GDM1 (cell line): ENCODE measurements at places on chromosomes 4 and X.

DNA sequence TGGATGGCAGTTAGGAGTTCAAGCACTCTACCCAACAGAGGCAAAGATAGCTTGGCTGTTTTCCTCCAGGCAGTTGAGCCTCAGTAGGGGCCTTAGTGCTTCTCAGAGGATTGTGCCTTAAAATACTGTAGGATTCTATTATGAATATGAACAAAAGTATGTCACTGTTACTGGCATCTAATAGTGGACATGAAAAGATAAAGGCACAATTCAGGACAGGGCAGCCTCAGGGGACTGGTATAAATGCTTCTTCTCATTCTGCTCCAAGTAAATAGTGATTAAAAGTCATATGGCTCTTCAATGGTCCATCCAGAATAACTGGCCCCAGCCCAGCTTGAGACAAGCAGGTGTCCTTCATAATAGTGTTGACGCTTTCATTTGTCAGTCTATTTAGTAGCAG lies 17.7 kb downstream of the COL4A6 start:
- no peak for DNase-seq

DNA sequence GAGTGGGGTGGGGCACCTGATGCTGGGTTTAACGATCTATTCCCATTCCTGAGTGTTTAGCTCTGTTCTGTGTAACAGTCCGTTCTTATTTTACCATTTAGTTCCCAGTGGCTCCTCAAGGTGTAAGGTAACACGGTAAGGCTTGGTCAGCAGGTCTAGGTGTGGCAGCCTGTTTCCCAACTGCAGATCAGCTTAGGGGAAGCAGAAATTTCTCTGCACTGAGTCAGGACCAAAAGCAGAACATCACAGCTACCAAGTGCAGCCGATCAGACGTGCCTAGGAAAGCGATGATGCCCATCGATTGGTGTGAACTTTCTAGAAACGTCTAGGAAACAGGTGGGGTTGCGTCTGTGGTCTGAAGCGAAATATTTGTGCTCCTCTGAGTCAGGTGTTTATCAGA lies 240.1 kb downstream of the STIM2 start:
- DNase-seq = no peak

DNA sequence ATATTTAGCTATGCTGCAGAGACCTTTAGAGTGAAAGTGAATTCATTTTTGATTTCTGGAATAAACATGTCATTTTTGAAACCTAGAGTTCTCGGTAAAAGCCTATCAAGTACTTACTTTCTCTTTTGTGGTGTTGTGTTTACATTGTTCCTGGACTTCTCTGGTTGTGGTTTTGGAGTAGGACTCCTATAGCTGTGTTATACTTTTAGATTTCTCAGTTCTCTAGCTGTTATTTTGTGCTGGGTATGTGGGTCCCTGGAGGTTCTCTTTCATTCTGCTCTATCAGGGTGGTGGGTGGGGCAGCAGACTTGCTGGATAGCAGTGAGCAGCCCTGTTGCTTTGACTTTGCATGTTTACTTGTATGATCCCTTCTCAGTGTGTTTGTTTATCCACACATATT lies 25.6 kb upstream of the MSMO1 start:
- DNase-seq = peak; percentile 1

DNA sequence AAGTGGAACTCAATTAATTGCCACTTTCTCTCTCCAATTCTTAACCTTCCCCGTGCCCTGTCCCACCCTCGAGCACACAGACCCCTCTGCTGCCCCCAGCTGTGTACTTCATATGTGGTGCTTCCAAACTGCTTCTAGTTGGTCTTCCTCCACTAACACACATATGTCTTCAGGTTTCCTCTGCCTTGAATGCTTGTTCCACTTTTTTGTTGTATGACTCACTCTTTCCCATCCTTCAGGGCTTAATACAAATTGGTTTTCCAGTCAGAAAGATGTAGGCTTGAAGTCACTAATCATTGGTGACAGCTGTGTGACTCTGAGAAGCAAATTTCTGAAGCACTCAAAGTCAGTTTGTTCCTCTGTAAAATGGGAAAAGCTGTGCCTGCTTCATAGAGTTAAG lies 30.6 kb downstream of the TRIM2 start:
- peak; percentile 25 for DNase-seq

DNA sequence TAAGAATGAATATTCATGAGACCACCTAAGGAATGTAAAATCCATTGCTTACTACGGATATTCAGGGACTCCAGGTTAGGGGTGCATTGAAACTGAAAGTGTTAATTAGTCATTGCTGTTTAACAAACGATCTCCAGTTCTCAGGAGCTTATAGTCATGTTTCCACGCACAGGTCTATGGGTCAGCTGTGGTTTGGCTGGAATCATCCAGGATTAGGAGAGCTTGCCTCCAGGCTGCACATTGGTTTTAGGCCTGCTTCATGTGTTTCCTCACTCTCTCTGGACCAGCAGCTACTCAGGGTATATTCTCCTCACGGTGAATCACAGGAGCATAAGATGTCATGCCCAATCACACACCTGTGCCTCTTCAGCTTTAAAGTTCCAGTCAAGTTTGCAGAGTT lies 98.9 kb downstream of the ATXN3L start:
- DNase-seq = no peak

- DNase-seq = no peak
Observed at GRCh38 chr4:159048166-159048886, 54.6 kb upstream of the RAPGEF2 start.

DNA sequence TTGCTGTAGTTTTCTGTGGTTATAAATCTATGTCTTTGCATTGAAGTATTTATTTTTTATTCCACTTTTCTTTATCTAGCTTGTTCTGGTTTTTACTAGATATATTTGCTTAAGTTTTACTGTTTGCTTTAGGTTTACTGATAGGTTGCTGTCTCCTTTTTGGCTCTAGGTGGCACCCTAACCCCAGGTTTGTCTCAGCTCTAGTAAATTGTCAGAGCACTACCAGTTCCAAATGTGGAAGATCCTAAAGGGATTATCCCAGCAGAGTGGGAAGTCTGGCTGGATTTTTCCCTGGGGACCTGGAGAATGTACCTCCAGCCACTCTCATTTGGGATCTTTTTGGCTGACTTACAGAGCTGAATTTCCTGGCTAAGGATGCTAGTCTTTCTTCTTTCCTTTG lies 106.1 kb downstream of the PBDC1 start:
- peak; percentile 1 for DNase-seq

GRCh38 chr4:41969671-41970070 lies 11.9 kb upstream of the DCAF4L1 start:
- no peak for DNase-seq

DNA sequence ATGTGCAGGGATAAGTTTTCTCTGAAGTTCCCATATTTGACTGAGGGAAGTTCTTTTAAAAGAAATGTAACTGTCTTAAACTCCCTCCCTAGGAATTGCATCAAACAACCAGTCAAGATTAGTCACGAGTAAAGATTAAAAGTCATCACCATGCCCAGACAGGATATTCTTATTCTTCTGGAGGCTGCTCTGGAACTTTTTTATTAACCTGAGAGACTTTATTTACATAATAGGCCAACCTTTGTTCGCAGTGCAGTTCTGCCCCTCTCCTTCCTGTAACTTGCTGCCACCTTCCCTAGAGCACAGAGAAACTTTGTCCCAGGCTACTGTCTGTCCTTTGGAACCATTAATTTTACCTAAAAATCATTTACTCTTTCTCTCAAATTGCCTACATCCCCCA lies 9.8 kb upstream of the HERC3 start:
- no peak for DNase-seq

GRCh38 chr4:96342790-96343455 lies 503.0 kb downstream of the PDHA2 start:
- no peak for DNase-seq

- no peak for DNase-seq
Observed at GRCh38 chrX:132710656-132711155, 221.9 kb upstream of the MBNL3 start.

- no peak for DNase-seq
Observed at GRCh38 chr4:26788341-26788733, 72.3 kb upstream of the STIM2 start.

- DNase-seq = no peak
Observed at GRCh38 chr4:158644760-158645159, 26.9 kb downstream of the C4orf46 start.

DNA sequence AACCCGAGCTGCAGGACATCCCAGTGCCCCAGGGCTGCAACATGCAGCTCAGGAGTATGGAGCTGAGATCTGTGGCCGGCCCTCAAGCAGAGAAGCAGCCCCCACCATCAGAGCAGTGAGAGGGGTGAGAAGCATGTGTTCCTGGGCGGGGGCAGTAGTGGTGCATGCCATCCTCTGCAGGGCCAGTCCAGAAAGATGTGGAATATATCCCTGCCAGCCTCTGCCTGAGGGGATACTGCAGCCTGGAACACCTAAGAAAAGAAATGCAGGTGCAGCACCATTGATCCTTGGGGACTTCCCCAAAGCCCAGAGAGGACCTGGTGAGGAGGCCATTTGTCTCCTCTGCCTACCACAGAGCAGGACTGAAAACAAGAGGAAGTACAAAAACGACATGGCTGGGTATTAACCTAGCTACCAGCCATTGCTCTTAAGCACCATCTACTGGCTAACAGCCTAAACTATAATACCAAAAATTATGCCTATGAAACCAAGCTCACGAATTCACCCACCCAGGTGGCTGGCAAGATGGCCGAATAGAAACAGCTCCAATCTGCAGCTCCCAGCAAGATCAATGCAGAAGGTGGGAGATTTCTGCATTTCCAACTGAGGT lies 158.8 kb downstream of the ADGRA3 start:
- peak; percentile 40 for DNase-seq

DNA sequence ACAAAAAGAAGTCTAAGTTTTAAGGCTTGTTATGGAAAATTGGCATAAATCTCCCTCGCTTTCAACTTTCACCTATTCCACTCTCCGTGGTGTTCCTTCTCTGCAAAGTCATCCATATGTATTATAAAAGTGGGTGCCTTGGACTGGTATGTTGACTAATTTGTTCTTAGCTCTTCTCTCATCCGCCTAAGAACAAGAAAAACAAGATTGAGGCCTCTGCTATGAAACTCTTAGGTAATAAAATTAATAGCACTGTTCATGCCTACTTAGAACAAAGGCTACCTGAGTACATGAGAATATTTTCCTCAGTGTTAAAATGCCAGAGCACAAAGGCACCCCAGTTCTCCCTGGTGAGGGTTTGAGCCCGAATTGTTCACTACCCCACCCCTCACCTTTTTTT lies 1.3 kb downstream of the CNGA1 start:
- no peak for DNase-seq

- DNase-seq = peak; percentile 68
Observed at GRCh38 chrX:153667956-153668396, 5.6 kb downstream of the PNCK start.

- DNase-seq = no peak
Observed at GRCh38 chr4:2958446-2958845, 4.8 kb downstream of the NOP14 start.

GRCh38 chr4:10212901-10213300 lies 96.3 kb upstream of the WDR1 start:
- no peak for DNase-seq

- no peak for DNase-seq
Observed at GRCh38 chr4:6373541-6374410, 98.6 kb downstream of the PPP2R2C start.

GRCh38 chr4:119284876-119285780 lies 36.8 kb downstream of the FABP2 start:
- DNase-seq = no peak

- no peak for DNase-seq
Observed at GRCh38 chrX:100659431-100660137, 15.6 kb downstream of the SRPX2 start.

DNA sequence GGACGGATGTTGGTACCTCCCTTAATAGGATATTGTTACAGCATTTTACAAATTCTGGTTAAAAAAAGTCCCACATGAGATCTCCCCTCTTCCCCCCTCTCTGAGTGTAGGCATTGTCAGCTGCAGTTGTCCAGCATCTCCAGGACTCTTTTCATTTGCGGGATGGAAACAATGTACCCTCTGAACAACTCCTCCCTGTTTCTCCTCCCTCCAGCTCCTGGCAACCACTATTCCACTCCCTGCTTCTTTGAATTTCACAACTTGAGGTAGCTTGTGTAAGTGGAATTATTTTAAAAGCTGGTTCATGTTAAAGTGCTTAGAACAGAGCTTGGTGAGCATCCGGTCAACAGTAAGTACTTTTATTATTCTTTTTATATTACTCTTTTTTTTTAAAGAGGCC lies 69.8 kb downstream of the TBL1X start:
- DNase-seq = no peak
